ENCODE measurements at places on chromosomes 16 and 17.

DNA sequence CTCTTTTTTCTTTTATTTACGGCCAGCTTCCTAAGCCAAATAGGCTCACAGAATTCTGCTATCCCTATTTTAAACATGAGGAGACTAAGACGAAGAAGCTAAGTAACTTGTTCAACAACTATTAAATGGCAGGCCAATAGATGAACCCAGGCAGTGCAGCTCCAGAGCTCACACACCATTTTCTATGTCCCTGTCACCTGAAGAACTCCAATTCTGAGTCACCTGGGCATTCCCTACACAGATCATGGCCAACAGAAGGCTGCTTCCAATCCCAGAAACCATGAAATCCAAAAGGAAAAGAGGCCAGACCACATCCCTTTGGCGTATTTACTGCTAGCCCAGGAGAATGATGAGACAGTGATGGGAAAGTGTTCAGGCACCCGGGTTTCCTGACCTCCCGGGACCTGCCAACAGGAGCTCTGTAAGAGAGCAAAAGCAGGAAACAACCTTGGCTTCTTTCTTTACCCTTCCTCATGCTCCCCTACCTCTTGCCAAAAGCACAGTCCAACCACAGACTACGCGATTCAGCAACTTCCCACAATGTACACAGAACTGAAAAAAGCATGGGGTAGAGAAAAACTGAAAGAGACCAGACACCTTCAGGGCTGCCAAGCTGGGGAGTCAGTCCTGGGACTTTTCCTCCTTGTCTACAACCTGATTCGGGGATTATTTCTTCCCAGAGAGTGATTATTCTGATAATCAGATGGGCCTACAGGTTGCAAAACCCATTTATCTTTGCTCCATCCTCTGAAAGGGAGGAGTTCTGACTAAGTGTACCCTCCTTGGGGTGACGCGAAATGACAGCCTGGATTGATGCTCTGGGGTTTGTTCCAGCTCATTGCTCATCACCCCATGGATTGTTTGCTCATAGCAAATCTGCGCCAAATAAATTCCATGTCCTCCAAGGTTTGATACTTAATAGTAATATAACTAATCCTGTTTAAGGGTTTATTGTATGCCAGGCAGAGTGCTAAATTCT, 47.8 kb upstream of the HAS3 start:
- no peak for DNase-seq

GRCh38 chr17:57538736-57539456, 206.2 kb downstream of the CCDC182 start:
- no peak for DNase-seq

DNA sequence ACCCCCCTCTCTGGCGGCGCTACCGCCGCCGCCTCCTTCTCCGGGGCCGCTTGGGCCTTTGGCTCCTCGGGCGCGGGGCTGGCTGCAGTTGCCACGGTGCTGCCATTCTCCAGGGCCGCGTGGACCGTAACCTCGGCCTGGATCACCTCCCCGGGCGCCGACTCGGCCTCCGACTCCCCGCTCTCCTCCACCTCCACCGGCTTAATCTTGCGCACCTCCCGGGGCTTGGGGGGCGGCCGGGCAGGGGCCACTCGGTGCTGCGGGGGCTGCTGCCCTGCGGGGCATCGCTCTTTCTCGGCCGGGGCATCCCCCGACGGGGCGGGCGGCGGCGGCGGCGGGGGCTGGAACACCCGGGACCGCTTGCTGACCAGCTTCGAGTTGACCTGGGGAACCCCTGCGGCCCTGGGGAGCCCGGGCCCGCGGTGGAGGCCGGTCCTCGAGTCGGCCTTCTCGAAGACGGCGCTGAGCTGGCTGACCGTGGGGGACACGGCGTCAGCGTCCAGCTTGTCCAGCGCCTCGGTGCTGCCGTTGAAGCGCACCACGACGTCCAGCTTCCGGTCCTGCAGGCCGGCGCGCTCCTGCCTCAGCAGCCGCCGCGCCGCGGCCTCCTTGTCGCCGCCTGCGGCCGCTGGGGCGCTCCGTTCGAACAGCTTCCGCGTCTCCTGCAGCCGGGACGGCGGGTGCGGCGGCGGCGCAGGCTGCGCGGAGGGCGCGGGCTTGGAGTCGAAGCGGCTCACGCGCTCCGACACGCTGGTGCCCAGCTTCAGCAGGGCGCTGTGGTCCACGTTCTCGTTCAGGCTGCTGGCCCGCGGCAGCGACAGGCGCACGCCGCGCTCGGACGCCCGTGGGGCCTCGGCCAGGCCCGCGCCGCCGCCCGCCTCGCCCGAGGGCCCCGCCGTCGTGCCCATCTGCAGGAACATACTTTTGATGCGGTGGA, 792 bp downstream of the PPP1R9B start:
- DNase-seq: no peak

GRCh38 chr17:82679586-82680465, 18.7 kb downstream of the RAB40B start:
- DNase-seq: no peak

DNA sequence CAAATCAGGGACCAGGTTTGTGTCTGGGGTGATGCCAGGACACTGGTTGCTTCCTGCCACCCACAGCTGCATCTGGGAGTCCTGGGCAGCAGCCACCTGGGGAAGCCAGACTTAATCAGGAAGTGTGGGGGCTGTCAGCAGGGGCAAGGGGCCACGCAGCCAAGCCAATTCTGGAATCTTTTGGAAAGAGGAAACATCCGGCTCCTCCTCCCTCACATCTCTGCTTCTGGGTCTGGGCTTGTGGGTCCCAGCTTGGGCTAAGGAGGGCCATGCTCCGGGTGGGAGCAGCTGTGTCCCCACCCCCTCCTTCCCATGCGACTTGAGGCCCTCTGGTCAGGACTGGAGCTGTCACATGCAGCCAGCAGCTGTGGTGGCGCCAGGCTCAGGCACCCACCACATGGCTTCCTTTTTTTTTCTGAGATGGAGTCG, 37.0 kb upstream of the CCDC182 start:
- no peak for DNase-seq

- no peak for DNase-seq
These were observed 6.9 kb downstream of the LMF1 start for GRCh38 chr16:963913-964312.

GRCh38 chr16:89156740-89157645, 14.6 kb upstream of the CDH15 start:
- no peak for DNase-seq

GRCh38 chr17:80109066-80109660, 7.8 kb downstream of the GAA start:
- no peak for DNase-seq

GRCh38 chr17:7961421-7961820, 29.4 kb downstream of the CNTROB start:
- no peak for DNase-seq

GRCh38 chr17:78180083-78180482, 6.8 kb downstream of the TK1 start:
- DNase-seq: no peak

GRCh38 chr17:73187203-73187769, 5.6 kb upstream of the COG1 start:
- DNase-seq: no peak

- no peak for DNase-seq
These were observed 6.9 kb downstream of the GNAO1 start for GRCh38 chr16:56198006-56198754.

- no peak for DNase-seq
These were observed 646 bp downstream of the CBX2 start for GRCh38 chr17:79778504-79779083.

GRCh38 chr17:77884967-77885641, 73.4 kb upstream of the TNRC6C start:
- no peak for DNase-seq

GRCh38 chr16:23227529-23227928, 45.0 kb downstream of the SCNN1G start:
- no peak for DNase-seq

DNA sequence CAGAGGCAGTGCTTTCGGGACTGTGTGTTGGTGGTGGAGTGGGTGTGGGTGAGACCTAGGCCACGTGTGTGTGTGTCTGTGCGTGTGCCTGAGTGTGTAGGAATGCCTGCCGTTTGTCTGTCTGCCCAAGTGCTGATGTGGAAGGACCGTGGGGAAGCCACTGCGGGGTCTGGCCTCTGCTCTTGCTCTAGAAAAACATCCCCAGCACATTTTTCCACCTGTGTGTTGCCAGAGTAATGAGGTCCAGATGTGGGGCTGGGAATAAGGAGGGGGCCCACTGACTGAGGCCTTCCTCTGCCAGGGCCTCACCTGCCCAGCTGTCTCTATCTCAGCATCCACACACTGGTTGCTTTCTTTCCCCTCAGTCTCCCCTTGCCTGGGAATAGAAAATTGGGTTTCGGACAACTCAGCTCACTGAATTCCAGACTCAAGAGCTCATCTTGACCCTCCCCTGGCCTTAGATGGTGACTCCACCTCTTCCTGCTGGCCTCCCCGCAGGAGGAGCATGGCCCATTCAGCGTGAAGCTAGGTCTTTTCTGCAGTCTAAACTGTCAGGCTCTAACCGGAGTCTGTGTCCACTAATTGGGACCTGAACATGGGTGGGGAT, 7.6 kb downstream of the SGCA start:
- no peak for DNase-seq

- no peak for DNase-seq
These were observed 26.1 kb downstream of the GAS7 start for GRCh38 chr17:10172241-10172741.

DNA sequence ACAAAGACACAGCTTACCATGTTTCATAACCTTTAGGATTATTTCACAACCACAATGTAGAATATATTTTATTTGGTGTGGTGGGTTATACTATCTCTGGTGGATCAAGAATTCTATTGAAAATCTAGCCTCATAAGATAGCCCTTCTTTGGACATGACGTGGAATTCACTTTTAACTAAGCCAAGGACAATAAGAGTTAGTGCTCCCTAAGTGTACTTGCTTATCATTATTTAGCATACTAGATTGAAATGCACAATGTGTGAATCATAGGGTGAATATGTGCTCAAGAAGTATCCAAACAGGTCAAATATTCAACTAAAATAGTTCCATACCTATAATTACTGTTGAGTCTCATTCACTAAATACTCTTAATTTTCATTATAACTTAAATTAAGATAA, 1179.5 kb upstream of the GOT2 start:
- DNase-seq: no peak

DNA sequence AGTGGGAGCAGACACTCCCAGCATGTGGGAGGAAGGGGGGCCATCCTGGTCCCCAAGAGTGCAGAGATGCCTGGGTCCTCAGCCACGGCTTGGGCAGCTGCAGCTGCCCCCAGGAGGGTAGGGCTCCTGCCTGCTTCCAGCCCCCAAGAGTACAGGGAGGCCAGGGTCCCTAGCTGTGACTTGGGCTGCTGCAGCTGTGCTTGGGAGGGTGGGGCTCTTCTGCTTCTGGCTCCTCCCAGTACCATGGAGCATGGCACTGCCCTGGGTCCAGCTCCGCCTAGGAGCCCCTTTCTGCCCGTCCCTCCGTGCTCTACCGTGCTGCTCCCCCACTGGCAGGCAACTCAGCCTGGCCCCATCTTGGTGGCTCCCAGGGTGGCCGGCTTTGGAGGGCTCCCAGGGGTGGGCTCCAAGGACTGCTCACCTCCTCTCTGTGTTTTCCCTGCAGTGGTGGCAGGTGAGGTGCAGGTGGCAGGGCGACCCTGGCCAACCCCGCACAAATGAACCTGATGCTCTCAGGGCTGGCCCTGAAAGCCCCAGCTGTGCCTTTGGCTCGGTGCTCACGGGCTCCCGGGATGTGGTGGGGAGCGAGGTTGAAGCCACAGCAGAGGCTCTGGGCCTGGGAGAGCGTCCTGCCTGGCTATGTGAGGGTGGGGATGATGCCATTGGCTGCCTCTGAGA, 18.5 kb upstream of the USP22 start:
- DNase-seq: no peak

- no peak for DNase-seq
These were observed 21.3 kb downstream of the DEF8 start for GRCh38 chr16:89969741-89970410.

DNA sequence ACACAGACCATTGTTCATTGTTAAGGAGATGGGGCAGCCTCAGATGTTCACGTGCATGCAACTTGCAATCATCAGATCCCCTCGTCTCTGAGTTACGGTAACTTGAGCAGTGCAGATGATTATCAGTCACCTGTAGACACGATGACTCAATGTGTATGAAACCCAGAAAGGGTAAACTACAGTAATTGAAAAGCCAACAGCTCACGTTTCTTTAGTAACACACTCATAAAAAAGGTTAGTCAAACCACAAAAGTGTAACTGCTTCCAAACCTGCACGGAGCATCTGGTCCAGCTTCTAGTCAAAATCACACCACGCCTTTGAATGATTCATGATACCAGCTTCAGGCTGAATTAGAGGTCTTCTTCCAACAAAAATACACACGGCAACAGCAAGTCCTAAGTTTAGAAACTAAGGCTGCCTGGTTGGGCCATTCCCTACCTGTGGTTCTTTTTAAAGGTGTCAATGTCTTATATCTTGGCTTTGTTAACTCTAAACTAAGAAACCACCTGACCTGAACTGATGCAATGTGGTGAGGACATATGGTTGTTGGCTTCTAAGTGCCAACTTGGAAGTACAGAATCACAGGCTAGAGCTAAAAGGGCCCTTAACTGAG, 32.3 kb downstream of the GRB7 start:
- DNase-seq: no peak

DNA sequence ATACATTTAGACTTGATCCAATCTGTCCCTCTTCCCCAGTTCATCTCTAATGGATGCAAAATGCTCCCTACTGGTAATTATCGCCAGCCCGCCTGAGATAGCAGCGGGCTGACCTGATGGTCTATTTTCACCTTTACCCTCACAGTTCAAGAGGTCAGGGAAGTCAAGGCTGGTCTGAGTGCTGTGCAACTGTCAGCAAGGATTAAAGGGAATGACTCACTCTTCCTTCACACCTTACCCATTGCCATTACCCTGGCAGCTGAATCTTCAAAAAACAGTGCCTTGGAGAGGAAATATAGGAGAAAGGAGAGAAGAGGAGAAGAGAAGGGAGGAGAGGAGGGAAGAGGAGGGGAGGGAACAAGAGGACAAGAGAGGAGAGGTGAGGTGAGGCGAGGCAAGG, 36.3 kb downstream of the GRB7 start:
- no peak for DNase-seq

GRCh38 chr17:66425756-66426396, 123.5 kb downstream of the PRKCA start:
- no peak for DNase-seq

GRCh38 chr17:69523244-69523861, 108.9 kb downstream of the MAP2K6 start:
- DNase-seq: no peak

GRCh38 chr17:72603420-72604242, 482.8 kb downstream of the SOX9 start:
- no peak for DNase-seq

DNA sequence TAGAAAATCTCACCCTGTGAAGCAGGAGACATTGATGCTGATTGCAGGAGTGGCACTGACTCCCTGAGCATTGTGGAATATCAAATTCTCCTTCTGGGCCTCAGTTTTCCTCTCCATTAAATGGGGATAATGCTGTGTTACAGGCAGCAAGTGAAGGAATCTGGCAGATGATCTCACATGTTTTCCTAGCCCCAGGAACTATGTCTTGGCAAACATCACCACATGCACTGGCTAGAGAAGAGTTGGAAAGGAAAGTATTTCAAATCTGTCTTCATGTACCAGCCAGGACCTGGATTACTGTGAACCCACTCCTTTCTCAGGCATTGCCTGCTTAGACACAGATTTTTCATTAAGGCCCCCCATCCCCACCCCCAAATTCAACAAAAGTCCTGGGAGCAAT, 13.6 kb upstream of the CCL8 start:
- no peak for DNase-seq

Data from D721Med (cell line).